ENCODE measurements at places on chromosomes 6 and 20. TPM values are rescaled to one million over a fixed set of nuclear protein-coding genes. Genes with fewer than 3 reads are reported as not detected.

- no peak for DNase-seq
Measured at GRCh38 chr20:46551522-46552381, 1.3 kb upstream of the OCSTAMP start.

SPINT3 gene
- not detected for total RNA-seq

- DNase-seq = no peak
Measured at GRCh38 chr6:138258991-138259390, 40.7 kb upstream of the PBOV1 start.

DNA sequence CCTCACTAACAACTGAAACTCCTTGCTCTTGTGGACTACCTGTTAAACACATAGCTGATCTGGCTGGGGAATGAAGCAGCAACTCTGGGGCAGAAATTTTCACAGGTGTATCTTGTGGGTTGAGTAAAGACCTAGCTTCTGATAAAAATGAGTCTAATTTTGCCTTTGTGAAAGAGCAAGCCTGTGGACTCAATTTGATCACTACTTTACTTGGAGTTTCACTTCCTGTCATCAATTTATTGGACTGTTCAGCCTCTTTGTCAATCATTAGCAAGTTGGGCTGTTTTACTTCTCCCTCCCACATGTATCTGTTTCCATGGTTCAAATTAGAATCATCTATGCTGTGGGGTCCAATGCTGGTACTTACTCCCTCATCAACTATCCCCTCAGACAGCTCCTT, 29.6 kb upstream of the CRIP3 start:
- DNase-seq = no peak

GRCh38 chr6:154249499-154250298, 106.9 kb downstream of the IPCEF1 start:
- no peak for DNase-seq

MTRF1L gene
- total RNA-seq = 13.5 TPM

MYBL2 gene
- 13.0 TPM for total RNA-seq

DOK5 gene
- not detected for total RNA-seq

- no peak for DNase-seq
Measured at GRCh38 chr20:12825226-12825595, 183.6 kb upstream of the SPTLC3 start.

DNA sequence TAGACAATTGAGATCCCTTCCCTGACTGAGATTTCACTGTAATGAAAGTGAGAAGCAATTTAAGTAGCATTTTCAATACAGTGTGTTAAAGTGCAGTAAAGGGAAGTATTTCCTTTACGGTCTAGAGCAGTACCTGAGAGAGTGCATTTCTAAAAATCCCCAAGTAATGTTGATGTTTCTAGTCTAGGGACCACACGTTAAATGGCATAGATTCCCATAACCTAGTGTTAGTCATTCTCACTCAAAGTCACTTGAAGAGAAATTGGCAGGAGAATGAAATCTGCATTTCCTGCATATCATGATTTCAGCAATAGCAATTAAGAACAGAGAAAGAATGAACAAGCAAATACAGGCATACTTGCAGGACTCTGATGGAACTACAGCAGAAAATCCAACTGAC, 67.9 kb downstream of the CGA start:
- no peak for DNase-seq

DNA sequence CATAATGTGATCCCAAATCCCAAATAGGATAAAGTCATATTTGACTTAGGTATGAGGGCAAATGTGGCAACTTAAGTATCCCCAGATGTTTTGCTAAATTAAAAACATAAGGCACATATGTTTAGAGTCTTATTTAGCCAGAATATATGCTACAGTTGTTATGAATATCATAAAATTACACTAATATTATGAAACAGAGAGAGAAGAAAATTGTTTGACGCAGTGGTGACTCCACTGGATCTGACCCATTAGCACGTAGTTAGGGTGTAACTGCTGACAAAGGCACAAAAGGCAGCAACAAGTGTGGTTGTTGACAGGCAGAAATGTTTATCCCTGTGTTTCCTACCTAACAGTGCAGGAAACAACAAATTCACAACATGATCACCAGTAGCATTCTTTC, 152.4 kb upstream of the THBS2 start:
- no peak for DNase-seq

DNA sequence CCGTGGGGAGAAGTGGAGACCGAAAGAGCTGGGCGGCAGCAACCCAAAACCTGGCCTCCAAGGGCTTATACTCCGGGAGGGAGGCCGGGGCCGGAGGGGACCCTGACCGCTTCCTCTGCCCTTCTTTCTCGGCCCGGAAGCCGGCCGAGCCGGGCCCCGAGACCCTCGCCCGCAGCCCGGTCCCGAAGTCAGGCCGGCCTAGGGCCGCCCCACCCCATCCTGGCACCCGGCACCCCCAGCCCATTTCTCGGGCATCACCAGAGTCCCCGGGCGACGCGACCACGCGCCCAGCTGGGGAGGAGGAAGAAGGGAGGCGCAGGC, 572 bp upstream of the ZDHHC14 start:
- DNase-seq = no peak

DEFB124 gene
- not detected for total RNA-seq

DNA sequence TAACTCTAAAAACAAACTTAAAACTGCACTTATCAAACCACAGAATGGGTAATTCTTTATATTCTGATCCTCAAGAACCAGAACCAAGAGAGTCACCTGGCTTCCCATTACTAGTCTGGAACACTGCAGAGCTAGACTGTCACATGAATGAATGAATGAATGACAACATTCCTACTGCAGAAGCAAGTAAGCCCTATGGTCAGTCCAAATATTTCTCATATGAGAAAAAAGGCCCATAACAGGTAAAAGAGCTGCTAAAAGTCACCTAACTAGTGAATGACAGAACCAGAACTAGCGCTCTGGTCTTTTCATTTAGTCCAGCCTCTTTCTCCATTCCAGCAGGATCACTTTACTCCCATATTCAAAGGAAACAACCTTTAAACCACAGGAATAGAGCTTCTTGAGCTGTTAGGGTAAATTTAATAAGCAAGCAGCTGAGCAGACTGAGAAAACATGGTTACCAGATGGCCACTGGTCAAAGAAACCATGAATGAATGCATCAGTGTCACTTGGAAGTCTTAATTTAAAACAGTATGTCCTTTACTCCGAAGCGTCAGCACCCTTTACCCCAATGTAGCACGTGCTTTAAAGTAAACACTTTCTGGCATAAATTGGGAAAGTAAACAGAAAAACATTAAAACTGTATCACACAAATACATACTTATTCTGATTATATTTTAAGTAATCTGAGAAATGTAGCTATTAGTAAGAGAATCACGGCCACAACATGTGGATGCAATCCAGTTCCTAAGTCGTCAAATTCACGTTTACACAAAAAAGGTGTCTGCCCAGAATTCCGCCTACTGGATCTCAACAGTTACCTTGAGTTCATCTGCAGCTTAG, 1.4 kb downstream of the PREP start:
- no peak for DNase-seq

ABT1 gene
- 20.2 TPM for total RNA-seq

DNA sequence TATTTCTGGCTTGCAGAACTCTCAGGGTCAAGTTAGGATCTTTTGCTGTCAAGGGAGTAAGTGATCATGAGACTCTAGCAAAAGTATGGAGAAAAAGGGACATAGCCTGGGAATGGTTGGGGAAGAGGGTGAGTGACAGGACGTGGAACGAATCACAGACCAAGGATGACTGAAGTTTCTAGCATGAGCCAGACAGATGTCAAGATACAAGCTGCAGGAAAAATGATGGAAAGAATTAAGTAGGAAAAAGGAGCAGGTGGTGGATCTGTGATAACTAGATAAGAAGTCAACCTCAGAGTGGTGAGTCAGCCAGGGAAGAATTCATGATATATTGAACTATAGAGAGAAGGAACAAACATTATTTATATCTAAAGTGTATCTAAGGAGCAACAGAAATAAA, 159.8 kb upstream of the SYNDIG1 start:
- no peak for DNase-seq

GRCh38 chr6:109029313-109029712, 65.3 kb downstream of the SESN1 start:
- DNase-seq = no peak

Measured in dermis microvascular lymphatic vessel endothelial cell (primary cell).